ENCODE measurements at places on chromosomes 5 and 9. TPM values are rescaled to one million over a fixed set of nuclear protein-coding genes. Genes with fewer than 3 reads are reported as not detected.

BAG1 gene
- 33.5 TPM for total RNA-seq

NXNL2 gene
- not detected for total RNA-seq

CARTPT gene
- not detected for total RNA-seq

IL13 gene
- total RNA-seq, result not detected

PCDHB12 gene
- total RNA-seq, result not detected

PLGRKT gene
- total RNA-seq, result 49.3 TPM

DNA sequence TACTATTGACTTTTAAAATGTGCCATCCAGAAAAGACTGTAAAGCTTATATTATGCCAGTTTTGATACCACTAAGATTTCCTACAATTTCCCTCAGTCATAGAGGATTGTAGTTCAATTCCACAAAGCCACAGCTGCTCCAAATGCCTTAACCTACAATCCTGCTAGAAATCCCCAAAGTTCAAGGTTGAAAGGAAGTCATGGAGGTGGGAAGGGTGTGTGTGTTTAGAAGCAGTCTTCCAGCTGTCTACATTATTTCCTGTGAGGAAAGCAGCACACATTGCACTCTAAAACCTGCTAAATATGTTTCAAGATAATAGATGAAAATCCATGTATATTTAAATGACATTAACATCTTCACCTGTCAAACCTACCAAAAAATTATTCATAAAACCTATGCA is 11.8 kb downstream of the EPB41L4A start:
- no peak for DNase-seq

- DNase-seq, result peak; percentile 42
Observed at GRCh38 chr5:171092194-171092593, 216.9 kb upstream of the TLX3 start.

GRCh38 chr5:113524927-113525326 is 11.4 kb downstream of the YTHDC2 start:
- DNase-seq, result no peak

- DNase-seq, result no peak
Observed at GRCh38 chr5:31193591-31194467, at the start of gene CDH6. CDH6 (plus strand) TSS chr5:31193686; CDS start chr5:31267474, 73,788 bp downstream.

DNA sequence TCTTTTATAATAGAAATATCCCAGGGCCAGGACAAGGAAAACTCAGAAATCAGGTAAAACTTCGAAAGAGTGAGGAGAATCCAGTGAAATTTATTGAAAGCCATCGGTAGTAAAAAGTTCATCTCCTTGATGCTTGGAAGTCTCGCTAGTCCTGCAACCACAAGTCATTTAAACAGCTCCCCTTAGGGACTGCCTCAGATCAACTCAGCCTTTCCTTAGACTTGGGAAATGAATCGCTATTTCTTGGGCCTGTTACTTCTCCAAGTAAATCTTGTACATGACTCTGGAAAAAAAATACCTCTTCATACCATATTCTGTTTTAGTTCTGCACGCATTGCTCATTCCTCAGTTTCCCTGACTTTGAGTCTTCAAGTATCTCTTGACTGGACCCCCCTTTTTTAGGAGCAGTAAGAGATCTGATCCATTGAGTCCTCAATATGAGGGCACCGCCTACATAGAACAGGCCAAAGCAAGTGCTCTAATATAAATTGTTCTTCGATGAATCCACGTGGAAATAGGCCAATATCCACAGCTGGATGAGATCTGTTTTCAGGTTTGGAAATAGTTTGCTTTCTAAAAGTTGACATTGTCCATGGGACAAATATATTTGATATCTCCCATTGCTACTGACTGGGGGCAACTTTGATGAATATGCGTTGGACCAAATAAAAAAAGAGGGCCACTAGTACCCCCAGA is 114.2 kb downstream of the PRDM6 start:
- no peak for DNase-seq

- DNase-seq, result no peak
Observed at GRCh38 chr5:76690037-76690679, 25.8 kb upstream of the F2R start.

DNA sequence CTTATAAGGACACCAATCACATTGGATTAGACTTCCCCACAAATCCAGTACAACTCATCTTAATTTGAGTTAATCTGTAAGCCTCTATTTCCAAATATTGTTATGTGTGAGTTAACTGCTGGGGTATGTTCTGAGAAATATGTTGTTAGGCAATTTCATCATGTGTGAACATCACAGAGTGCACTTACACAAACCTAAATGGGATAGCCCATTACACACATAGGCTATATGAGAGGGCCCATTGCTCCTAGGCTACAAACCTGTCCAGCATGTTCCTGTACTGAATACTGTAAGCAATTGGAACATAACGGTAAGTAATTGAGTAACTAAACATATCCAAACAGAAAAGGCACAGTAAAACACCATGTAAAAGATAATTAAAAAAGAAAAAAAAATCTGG is 19.1 kb upstream of the ARSI start:
- no peak for DNase-seq

DNA sequence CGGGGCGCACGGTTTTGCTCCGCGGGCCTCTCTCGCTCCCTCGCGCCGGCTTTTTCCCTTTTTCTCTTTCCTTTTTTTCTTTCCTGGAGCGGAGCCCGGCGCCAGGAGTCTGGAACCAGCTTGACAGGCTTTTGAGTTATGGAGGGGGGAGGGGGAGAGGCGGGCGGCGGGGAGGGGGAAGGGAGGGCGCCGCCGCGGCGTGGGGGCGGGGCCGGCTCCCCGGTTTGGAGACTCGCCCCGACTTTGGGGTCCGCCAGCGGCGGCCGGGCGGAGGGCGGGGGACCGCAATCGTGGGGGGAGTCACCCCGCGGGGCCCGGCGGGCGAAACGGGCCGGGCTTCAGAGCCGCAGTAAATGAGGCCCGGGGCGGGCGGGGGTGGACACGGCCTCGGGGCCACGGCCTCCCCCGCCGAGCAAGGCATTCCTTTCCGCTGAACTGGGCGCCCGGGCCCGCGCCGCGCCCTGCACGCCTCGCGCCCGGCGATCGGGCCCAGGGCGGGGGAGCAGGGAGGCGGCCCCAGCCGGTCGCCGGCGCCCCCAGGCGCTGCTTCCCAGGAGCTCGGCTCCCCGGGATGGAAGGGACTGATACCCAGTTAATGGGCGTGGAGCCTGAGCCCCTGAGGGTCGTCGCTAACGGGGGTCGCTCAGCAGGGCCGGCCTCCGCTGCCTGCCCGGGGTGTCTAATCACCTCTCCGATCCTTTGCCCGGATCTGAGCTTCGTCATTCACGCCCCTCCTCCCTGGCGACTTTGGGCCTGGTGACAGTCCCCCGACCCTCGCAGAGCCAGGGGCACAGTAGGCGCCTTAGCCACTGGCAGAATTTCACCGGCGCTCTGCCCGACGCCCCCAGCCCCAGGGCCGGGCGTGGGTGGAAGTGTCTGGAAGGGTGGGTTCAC is 138.1 kb downstream of the C9orf50 start:
- peak; percentile 51 for DNase-seq

DNA sequence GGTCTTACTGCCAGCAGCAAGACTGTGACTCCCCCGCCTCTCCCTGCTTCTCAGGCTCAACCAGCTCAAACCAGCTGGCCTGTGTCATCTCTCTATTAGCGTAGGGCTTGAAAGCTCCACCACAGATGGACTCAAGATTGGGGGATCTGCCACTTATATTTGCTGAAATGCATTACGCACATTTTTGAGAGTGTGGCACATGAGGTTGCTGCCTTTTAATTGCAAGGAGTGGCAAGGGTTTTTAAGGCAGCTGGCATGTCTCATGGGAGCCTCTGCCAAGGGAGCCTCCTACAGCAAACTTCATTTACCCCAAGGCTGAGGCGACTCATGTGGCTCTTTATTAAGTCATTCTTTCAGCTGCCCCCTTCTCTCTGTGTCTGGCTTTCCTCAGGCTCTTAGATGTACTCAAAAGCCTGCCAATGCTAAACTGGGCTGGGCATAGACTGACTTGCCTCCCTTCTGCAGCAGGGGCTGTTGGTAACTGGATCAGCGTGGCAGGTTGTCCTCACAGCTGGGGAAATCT is 219.3 kb downstream of the SMARCA2 start:
- DNase-seq, result peak; percentile 11

- DNase-seq, result no peak
Observed at GRCh38 chr9:80560976-80561375, 989.2 kb downstream of the TLE4 start.

- DNase-seq, result no peak
Observed at GRCh38 chr9:130997925-130998596, 10.9 kb upstream of the LAMC3 start.

DNA sequence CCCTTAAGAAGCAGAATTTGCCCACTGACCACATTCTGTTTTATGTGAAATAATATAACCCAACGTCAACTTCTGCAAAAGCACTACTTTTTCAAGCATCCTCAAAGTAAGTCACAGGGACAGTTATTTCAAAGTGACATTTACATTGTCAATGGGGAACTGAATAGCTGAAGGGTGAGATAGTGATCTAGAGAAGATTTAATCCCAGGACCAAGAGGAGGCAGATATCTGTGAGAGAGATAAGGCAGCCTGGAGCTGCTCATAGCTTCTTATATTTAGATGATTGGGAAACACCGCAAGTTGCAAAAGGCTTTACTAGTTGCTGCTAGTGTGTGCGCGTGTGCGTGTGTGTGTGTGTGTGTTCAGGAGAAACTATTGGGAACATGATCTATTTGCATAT is 210.4 kb upstream of the RFX3 start:
- no peak for DNase-seq

GRCh38 chr5:98997000-98997399 is 68.2 kb upstream of the CHD1 start:
- no peak for DNase-seq

- no peak for DNase-seq
Observed at GRCh38 chr9:76176171-76176570, 218.1 kb downstream of the RFK start.

- DNase-seq, result no peak
Observed at GRCh38 chr5:144304688-144305087, 134.0 kb downstream of the KCTD16 start.

DNA sequence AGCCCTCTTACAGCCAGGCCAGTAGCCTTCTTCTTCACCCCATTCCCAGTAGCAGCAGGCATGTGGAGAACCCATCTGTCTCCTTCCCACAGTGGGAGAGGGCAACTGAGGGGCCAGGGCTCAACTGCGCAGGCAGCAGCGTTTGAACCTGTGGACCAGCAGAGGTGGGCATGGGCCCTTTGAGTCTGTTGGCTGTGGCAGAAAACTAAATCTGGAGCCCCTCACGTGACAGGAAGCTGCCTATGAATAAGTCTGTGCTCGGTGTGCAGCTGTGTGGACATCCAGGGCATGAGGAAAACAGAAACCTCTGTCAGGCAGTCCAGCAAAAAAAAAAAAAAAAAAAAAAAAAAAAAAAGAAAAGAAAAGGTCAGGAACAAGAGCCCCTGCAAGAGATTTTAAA is 189.2 kb upstream of the NR3C1 start:
- DNase-seq, result no peak

DNA sequence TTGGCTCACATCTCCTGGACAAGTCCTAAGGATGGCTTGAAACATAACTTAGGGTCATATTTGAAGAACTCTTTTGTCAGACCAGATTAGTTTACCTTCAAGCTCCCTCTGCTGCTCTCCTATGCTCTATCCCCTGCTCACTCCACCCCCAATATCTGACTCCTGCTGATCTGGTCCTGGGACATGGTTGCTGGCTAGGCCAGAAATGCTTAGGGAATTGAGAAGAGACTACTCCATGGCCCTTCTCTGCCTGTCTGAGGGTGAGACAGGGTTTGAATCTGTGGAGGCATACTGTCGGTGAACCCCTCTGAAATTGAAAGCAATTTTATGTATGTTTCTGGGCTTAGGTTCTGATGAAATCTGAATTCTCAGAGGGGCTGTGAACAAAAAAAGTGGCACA is 3.3 kb downstream of the OTULIN start:
- DNase-seq, result no peak

- DNase-seq, result no peak
Observed at GRCh38 chr5:159508344-159508743, 178.1 kb upstream of the IL12B start.

DNA sequence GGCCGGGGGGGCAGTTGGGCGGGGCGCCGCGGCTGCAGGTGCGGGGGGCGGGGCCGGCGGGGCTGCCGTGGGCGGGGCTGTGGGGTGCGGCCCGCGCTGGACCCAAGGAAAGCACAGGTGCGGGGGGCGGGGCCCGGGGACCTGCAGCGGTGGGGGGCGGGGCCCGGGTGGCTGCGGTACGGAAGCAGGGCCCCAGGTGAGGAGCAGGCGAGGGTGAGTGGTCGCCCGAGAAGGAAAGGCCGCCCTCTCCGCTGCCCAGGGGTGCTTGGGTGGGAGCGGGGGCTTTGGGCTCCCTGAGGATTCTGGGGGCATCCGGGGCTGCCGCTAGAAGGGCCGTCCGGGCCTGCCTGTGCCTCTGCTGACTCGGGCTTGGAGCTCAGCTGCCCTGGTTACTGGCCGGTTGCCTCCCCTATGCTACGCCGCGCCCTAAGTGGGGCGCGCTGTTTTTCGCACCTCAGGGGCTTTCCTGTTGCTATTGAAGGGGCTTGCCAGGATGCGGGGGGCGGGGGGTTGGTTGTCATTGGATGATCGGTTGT is 767 bp downstream of the RALGPS1 start:
- DNase-seq, result no peak

- no peak for DNase-seq
Observed at GRCh38 chr9:92188969-92189781, 74.0 kb upstream of the SPTLC1 start.

GRCh38 chr5:141135718-141136266 is 786 bp downstream of the PCDHB5 start:
- DNase-seq, result no peak

DNA sequence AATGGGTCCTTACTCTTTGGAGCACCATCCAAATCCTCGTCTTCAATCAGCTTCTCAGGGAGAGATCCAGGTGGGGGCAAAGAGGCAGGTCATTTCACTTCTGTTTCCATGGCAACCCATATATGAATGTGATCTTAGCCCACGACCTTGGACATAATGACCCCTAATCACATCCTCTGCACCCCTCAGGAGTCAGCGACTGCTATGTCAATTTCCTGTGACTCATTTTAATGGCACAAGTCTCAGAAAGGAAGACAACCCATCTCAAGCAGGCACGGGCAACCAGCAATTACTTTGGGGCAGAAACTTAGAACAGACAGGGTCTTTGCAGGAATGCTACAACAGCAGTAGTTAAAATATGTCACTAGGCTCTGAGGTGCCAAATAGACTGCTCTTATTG is 591.2 kb downstream of the TLR4 start:
- DNase-seq, result no peak

- DNase-seq, result no peak
Observed at GRCh38 chr5:142955628-142956027, 185.5 kb downstream of the ARHGAP26 start.
